Sigmoid colon (tissue), 7 donors: ENCODE measurements at places on chromosomes 1 and 21.
A peak's percentile ranks its signal among the peaks of the same experiment; 100 is the strongest.

- DNase-seq = peak; percentile 68
These were observed 208.3 kb upstream of the RUNX1 start for GRCh38 chr21:35257413-35257812.

- DNase-seq = no peak
These were observed 1420.4 kb upstream of the PRMT6 start for GRCh38 chr1:105636052-105636451.

- no peak for DNase-seq
These were observed 73.0 kb downstream of the SWT1 start for GRCh38 chr1:185229981-185230380.

- no peak for DNase-seq
These were observed 433 bp upstream of the DMBX1 start for GRCh38 chr1:46489169-46489637.

GRCh38 chr1:221740369-221740992, 1.4 kb downstream of the DUSP10 start:
- DNase-seq = no peak

DNA sequence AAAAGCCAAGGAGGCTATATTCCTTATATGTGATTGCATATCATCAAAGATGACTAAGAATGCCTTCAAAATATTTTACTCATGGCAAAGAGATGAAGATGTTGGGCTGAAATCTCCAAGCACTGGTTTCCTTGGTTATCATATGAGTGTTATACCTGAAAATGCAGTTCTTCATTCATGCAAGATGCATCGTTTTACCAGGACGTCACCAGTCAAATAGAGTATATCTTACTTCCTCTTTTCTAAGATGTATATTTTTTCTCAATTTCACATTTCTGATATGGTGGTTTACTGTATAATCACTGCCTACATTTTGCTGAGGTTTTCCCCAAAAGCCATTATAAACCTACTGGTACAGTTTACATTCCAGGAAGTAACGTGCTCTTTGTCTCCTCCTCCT, 1085.7 kb downstream of the NCAM2 start:
- DNase-seq = no peak

DNA sequence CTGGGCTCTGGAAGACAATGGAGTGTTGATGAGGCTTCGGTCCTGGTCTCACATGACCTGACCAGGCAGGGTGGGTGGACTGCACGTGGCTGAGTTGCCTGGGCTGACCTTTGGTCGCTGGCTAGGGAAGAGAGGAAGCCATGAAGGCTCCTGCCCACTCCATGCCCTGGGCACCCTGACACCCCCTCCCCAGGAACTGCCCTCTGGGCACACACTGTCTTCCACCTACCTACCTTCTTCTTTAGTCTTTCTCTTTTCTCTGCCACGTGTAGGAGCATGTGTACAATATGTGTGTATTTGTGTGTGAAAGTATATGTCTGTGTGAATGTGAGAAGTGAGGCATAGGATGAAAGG, 15.1 kb downstream of the POU3F1 start:
- no peak for DNase-seq

DNA sequence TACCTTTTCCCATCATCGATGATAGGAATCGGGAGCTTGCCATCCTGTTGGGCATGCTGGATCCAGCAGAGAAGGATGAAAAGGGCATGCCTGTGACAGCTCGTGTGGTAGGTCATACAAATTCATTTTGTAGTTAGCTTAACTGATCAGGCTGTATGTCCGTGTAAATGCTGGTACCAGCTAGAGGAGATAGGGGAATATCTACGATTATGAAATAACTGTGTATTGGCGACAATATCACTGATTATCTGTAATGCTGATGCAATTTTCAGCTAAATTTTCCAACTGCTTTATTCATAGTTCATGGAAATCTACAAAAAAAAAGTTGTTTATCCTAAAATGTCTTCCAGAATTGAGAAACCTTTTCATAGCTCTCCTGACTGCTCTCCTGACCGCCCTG, 8.3 kb downstream of the PRDX6 start:
- DNase-seq = no peak

GRCh38 chr1:116256286-116256649, 116.8 kb upstream of the ATP1A1 start:
- no peak for DNase-seq

DNA sequence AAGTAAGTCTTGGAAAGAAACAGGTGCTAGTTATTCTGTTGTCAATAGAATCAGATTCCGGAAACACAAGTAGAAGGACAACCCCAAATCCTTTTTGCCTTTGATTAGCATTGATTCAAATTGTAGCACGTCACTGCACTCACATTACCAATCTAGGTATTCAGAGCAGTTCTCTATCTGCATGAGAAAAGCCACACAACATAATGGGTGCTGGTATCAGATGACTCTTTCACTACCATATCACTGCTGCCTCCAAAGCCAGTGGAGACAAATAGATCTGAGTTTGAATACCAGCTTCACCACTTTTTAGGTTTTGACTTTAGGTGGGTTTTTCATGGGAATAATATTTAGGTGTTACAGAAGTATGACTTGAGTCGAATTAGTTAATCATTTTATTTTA, 38.9 kb downstream of the RTCA start:
- DNase-seq = no peak

- peak; percentile 84 for DNase-seq
These were observed 1.6 kb downstream of the ADAMTS5 start for GRCh38 chr21:26965040-26965906.

DNA sequence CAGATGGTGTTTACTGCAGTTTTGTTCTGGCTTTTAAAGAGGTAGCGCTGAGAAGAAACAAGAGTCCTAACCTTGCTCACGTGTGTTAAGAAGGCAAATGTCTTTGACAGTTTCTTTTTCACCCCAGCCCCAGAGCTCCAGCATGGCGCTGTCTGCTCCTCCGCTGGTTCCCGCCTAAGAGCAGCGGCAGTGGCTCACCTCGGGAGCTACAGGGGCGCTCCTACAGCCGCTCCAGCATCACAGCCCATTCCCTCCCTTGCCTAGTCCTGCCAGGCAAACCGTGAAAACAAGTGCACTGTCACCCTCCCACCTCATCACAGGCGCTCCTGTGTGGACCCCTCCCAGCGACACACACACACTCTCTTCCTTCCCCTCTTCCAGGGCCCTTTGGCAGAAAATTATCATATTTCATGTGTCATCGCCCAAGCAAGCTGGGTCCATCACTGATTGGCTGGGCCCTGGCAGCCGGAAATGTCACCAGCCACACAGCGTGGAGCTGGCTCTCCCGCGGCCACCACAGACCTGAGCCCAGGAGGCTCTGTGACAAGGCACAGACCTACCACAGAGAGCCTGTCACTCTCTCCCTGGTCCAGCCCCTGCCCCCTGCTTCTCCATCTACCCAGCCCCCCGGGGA, 1.2 kb upstream of the HIVEP3 start:
- no peak for DNase-seq

- peak; percentile 86 for DNase-seq
These were observed 712 bp downstream of the RAB13 start for GRCh38 chr1:153985341-153985912.

GRCh38 chr1:108892356-108893140, 15.8 kb downstream of the GPSM2 start:
- no peak for DNase-seq

DNA sequence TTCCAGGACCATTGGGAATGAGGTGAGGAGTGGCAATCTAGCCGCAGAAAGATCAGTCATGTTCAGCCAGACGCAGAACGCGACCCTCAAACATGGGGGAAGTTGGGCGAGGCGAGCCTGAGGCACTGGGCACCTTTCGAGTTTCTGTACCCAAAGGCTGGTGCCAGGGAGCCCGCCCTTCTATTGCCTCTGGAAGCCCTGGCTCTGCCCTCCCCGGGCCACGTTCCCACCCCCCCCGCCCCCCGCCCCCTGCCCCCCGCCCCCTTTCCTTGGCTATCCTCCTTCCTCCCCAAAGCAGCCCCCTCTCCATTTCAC, 2.2 kb upstream of the ZBTB7B start:
- no peak for DNase-seq

DNA sequence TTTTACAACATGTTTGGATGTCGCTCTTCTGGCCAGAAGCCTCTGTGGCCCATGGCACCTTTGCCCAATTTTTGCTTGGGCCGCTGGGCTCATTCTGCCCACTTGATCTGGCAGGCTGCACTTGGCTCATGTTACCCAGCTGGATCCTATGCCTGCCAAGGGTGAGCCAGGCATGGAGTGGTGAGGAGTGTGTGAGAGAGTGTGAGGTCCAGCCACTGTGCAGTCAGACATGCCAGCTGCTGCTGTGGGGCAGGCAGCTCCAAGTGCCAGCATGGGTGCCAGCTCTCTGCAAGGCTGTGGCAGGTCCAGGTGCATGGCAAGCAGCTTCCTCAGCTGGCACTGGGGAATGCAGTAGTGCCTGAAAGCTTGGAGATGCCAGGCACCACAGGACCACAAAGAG, 71.0 kb downstream of the EBNA1BP2 start:
- DNase-seq = no peak

DNA sequence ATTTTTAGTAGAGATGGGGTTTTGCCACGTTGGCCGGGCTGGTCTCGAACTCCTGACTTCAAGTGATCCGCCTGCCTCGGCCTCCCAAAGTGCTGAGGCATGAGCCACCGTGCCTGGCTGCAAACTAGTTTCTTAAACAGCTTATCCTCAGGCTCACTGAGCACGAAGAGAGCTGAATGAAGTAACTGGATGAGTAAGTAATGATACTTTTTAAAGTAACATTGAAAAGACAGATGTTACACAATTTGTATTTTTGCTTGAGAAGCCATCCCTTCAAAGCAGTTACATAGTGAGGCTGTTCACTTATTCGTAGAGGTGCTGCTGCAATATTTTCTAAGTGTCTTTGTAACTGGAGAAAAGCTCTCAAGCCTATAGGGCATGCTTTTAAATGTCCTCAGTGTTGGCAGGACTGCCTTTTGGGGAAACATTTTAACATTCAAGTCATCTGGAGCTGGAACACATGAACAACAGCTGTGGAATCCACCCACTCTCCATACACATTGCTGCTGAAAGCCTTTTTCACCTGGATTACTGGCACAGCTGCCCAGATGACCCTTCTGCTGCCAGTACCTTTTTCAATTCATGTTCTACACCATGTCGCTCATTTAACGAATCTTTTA, 2.7 kb upstream of the YBX1 start:
- DNase-seq = no peak

GRCh38 chr1:119147661-119148090, 7.2 kb upstream of the WARS2 start:
- DNase-seq = no peak

GRCh38 chr1:41656068-41656467, 171.6 kb upstream of the EDN2 start:
- no peak for DNase-seq

GRCh38 chr1:217526636-217527035, 104.3 kb downstream of the GPATCH2 start:
- DNase-seq = no peak

DNA sequence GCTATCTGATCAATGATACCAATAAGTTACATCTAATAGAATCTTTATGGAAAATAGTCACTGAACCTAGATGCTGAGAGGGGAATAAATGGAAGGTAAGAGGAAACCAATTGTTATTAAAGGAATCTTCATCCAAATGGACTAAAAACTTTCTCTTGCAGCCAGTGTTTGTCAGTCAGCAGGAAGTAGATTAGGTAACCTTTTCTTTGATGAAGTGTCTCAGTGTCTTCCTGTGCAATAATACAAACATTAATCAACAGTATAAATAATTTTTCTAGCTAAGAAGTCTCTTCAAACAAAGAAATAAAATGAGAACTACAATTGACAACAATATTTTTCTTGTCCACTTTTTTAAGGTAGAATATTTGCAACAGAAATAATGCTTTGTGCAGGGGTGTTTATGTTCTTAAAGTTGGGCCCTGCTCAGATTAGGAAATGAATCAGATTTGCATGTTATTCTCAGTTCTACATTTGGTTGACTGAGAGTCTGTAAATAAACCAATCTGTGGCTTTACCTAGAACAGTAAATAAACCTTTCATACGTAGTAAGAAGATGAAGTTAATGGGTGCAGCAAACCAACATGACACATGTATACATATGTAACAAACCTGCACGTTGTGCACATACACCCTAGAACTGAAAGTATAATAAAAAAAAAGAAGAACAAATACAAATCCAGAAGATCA, 391.4 kb downstream of the MRPL39 start:
- no peak for DNase-seq

- no peak for DNase-seq
These were observed 70.3 kb downstream of the GALNT2 start for GRCh38 chr1:230137337-230137815.

- DNase-seq = no peak
These were observed 954.4 kb downstream of the NCAM2 start for GRCh38 chr21:21952566-21952965.

DNA sequence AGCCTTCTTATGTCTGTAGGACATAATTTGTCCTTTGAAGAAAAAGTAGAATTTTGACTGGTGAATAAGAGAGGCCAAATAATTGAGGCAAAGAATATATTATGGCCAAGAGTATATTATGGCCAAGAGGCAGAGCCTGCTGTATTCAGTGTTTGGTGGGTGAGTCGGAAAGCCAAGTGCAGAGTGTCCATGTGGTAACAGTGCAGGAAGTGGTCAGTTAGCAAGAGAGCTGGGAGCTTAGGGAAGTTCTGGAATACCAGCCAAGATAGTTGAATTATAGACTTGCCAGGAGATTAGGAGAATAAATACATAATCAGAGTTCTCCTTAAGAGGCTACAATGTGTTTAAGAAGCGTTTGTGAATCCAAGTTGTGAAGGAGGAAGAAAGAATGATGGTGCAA, 131.5 kb upstream of the LMO4 start:
- DNase-seq = no peak

GRCh38 chr1:61626816-61627215, 98.1 kb downstream of the TM2D1 start:
- no peak for DNase-seq
